ENCODE measurements at places on chromosomes 2 and 18. TPM values are rescaled to one million over a fixed set of nuclear protein-coding genes. Genes with fewer than 3 reads are reported as not detected.

DNA sequence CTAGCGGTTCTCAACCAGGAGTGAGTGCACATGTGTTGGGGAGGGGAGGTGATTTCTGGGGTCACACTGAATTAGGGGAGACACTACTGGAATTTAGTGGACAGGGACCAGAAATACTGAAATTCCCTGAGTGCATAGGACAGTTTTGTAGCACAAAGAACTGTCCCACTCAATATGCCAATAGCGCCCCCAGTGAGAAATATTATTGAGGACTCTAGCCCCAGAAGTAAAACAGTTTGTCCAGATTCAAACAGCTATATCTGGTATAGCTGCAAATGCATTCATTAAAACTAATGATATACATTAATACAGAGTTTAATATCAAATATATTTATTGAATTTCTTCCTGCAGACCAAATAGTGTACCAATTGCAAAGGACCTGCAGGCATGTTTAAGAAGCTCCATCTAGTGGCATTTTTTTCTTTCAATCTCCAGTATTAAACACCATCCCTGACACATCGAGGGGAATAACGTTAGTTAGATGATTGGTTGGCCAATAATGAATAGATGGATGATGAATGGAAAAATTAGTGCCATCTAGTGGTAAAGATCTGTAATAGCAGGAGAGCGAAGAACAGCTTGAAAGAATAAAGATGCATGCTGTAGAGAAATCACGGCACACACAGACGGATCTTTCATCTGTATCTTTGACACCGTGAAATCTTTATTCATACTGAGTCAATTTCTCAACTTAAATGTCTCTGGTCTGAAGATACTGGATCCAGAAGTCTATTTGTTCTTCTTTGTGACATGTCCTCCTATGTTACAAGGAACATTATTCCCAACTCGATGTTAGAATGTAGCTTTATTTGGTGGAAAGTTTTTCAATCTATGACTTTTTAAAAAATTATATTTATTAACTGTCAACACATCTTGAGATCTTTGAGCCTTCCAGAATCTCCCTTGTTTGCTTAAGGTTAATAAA, 62.5 kb downstream of the DHRS9 start:
- peak; percentile 34 for DNase-seq

GRCh38 chr2:189221811-189222467, 42.4 kb upstream of the COL5A2 start:
- DNase-seq = no peak

DNA sequence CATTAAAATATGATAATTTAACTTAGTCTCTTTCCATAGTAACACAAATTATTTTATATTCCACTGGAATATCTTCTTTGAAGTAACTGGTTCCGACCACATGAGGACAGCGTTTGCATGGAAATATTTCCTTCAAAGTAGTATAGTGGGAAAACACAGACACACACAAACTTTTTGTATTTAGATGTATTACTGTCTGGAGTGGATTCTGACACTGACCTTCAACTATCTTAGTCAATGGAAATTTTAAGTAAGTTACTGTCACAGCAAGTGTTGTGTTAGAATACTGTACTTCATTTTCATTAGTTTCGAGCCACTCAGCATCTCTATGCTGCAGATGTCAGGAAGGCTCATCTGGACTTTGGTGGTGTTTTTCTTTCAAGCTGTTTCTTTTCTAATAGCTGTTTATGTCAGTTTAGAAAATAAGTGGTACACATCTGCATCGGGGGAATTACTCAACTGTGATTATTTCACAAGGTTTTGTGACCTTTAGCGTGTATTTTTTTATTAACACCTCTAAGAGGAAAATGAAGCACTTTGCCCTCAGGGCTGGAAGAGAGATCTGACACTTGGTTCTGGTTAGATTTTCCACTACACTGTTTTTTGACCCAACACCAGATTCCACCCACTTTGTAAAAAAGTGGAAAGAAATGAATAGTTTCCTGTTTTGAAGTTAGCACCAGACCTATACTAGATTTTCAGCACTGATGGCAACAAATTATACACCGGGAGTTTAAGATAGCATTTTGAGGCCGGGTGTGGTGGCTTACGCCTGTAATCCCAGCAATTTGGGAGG, 18.9 kb upstream of the THOC1 start:
- no peak for DNase-seq

- no peak for DNase-seq
Observed at GRCh38 chr2:219405451-219405850, 12.7 kb upstream of the DES start.

GRCh38 chr2:50098242-50098641, 933.7 kb downstream of the NRXN1 start:
- no peak for DNase-seq

DNA sequence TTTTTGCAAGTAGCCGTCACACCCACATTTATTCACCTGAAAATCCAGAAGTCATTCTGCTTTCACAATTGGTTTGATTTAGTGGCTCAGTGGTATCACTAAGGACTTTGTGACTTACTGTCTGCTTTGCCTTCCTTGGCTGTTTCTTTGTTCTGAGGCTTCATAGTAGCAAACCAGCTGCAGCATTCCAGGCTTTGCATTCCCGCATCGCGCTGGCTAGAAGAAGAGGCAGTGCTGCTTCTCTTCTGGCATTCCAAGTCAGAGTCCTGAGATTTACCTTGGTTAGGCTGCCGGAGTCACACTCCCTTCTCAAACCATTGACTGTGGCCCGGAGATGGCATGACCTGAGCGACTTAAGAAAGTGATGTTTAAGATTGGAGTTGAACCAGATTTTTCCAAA, 35.1 kb downstream of the MYO1B start:
- no peak for DNase-seq

GRCh38 chr18:35267161-35267651, 22.8 kb downstream of the ZSCAN30 start:
- DNase-seq = no peak

- peak; percentile 72 for DNase-seq
Observed at GRCh38 chr2:26274058-26274613, 29.4 kb downstream of the HADHB start.

DNA sequence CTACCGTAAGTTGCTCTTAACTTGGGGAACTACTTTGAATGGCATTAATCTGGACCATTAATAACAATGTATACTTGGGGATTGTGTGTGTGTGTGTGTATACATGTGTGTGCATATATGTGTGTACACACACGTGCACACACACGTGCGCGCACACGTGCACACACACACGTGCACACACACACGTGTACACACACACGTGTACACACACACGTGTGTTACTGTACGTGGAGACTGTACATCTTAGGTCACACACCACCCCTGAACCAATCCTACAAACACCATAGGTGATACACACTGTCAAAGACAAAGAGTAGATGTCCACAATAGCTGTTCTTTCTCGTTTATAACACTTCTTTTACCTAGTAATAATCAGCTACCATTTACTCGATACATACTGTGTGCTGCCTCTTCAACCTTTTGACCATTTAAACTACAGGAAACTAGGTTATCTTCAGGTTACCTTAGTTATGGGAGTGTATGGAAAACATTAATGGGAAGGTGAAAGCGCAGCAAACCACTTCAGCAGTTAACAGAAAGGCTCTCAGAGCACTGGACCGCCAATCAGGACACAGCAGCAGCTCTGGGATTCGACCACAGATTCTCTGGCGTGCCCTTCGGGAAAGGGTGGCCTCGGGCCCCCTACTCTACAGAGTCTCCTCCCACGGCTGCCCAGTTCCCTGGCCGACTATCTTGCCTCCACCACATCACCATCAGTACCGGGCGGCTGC, 894 bp upstream of the GCC2 start:
- no peak for DNase-seq

DNA sequence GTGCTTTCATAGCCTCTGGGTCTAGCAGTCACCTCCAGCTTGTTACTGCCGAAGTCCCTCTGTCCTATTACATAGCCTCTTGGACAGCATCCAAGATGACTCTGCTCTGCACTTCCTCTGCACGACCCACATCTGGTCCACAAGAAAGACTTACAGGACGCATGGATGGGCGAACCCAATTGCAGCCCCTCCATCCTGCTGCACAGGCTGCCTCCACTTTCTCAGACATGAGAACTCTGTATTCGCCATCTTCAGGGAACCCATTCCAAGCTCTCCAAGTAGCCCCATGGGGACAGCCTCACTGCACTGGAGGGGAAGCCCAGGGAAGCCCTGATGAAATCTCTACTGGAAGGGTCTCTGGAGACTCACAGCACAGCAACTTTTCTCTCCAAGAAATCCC, 172.1 kb downstream of the GFPT1 start:
- no peak for DNase-seq

DNA sequence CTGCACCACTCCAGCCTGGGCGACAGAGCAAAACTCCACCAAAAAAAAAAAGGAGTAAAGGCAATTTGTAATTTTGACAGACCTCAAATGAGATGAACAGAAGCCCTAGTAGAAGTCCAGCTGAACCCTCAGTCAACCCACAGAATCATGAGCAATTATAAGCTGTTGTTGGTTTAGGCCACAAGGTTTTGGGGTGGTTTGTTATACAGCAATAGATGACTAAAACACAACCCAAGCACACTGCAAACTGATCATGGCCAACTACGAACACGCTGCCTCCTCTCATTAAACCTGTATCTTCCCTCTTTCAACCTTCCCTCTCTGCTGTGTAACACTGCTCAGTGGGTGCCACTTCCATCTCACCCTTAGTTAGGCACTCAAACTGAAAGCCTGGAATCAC, 22.1 kb downstream of the AAK1 start:
- DNase-seq = no peak

GRCh38 chr2:238523158-238524110, 96.7 kb downstream of the ASB1 start:
- no peak for DNase-seq

DNA sequence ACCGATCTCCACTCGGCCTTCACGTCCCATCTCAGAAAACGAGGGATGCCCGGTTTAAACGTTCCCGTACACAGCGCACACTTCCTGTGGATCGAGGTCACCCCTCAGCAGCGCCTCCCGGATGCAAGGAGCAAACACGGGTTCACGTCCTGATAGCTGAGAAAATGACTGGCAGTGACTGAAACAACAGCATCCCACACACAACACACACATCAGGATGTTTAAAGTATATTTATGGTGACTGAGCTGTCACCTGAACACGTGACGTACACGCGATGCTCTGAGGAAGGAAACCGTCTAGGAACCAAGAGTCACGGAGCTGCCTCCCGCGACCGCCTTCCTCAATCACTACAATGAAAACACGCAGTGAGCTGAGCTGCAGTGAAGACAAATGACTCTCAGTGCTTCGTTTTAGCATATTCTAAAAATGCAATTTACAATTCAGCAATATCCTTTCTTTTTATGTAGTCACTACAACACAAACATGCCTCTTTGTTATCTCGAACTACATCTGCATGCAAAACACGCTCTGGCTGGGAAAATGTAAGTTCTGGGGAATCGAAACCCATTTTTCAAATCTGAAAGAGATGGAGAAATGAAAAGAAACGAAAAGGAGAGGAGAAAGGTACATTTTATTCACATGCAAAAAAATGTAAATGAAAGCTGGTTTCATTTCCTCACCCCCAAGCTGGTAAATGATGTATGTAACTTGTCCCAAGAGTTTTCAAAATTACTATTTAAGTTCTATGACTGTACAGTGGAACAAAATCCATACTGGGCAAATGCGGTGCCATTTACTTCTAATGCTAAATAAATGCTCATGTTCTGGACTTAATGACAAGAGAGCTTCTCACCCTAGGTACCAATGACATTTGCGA, 19.8 kb downstream of the HDAC4 start:
- DNase-seq = no peak

DNA sequence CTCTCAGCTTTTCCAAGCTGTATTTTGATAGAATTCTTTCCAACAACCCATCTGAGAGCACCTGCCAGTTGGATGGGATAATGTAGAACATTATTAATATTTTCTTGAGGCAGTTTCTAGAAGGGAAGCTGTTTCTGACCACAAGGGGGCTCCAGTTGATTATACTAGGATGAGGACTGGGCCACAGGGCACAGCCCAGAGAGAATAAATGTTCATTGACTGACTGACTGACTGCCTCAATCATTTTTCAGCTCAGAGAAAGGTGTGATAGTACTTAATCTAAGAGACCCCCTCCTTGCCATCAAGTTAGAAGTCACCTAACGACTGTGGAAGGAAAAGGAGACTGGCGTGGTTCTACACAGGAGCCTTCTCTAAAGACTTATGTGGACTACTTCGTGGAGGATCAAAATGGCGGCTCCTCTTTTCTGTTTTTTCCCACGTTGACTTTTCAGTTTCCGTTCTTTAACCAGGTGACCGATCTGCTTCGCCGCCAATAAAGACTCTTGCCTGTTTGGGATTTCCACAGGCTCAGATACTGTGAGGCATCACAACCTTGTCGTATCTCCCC, 31.9 kb upstream of the CREG2 start:
- peak; percentile 67 for DNase-seq

DNA sequence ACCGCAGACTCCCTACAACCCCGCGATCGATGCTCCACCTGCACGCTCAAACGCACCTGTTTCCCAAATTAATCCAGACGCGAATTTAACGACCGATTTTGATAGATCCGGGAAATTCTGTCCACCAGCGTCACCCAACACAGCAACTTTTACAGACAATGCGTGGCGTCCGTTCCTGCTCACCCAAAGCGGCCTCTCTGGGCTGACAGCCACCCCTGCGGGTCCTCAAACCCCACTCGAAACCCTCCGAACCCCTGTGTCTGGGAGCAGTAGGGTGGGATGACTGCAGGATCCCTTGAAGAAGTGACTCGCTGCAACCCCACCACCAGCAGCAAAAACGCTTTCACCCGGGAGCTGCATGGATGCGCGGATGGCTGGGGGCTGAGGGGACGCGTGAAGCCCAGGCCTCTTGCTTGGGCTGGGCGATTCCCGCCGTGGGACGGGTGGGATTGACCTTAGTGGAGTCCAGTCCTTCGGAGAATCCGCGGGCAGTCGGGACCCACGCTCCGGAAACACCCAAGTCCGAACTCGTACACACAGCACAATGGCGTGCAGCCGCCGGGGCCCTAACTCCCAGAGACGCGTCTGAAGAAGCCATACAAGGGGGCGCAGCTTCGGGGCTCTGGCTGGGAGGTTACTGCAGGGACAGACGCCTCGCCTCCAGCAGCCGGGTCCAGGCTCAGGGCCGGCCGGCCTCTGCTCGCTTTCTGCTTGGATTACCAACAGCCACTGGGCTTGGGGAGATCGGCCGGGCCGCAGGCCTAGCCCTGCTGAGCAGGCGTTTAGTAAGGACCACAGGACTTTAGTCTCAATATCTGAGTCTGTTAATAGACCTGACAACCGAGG, 31.1 kb upstream of the ATP6V1B1 start:
- no peak for DNase-seq

Gene KCNJ3
- 0.17 TPM for total RNA-seq

Gene TUBA3E
- not detected for total RNA-seq

Gene ATOH8
- total RNA-seq = 0.47 TPM

Gene GDF7
- not detected for total RNA-seq

Gene GALNT14
- 61.9 TPM for total RNA-seq

Gene CTNNA2
- not detected for total RNA-seq

Gene VWC2L
- total RNA-seq = not detected

Gene SH3RF3
- 0.29 TPM for total RNA-seq

Gene RNF125
- 0.50 TPM for total RNA-seq

Gene GATA6
- total RNA-seq = 58.4 TPM

Gene TEX44
- not detected for total RNA-seq

Data from Calu3 (cell line).